ENCODE measurements at places on chromosomes 2 and 18. TPM values are rescaled to one million over a fixed set of nuclear protein-coding genes. Genes with fewer than 3 reads are reported as not detected.

DNA sequence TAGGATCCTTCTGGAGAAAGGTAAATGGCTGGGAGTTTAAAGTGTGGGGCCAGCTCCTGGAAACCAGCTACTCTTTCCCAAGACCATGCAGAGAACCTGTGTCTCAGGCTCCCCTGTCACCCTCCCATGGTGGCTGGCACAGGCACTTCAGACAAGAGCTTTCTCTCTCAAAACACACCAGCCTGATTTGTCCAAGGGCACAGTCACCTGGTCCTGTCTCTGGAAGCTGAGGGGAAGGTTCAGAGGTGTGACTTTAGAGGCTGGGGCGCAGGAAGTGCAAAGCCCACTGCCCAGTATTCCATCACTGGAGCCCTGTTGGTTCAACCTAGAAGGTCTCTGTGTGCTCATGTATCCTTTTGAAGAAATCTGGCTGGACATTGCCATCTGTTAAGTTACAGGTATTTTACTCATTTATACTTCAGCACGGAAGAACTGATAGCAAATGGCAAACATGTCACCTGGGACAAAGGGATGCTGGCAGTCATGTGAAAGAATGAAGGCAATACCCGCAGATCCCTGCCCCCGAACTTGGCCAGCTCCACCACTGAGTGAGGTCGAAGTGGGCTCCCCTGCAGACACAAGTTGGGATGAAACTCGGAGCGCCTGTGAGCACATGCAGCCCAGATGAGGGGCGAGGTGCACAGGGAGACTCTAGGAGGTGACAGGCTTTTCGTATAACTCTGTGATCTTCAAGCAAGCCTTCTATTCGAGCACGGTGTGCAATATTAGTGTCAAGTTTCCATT, 96.9 kb upstream of the MGAT4A start:
- DNase-seq, result no peak

DNA sequence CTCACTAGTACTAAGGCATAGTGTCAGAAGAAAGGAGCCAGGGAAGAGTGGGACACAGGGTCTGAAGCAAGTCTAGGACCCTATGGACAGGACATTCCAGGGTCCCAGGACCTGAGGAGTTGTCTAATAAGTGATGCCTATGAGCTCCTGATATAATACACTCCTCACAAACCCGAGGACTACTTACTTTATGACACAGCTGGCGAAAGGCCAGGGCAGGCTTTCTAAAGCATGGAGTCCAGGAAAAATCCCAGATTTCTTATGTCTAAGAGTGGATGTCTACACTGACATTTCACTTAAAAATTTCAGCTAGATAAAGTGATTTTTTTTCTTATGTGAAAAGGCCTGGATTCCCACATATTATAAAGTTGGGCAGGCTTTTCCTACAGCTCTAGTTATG, 502.2 kb upstream of the SETBP1 start:
- DNase-seq, result no peak

- DNase-seq, result peak; percentile 17
Measured at GRCh38 chr2:156649596-156649995, 213.4 kb downstream of the GPD2 start.

DNA sequence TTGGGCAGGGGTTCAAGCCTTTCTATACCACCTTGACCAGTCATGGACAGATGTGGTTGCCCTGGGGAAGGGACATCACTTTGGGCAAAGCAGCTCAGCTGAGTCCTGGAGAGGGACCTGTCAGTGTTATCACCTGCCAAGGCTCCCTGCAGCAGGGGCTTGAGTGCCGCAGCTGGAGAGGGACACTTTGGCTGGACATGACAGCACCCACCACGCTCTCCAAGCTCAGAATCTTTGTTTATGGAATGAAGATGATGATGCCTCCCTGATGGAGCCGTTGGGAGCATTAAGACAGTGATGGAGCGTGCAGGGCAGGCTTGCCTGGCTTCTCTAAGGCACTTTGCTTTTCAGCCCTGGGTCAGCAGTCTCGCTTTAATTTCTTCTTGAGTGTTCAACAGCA, 4.3 kb upstream of the TFCP2L1 start:
- peak; percentile 43 for DNase-seq

DNA sequence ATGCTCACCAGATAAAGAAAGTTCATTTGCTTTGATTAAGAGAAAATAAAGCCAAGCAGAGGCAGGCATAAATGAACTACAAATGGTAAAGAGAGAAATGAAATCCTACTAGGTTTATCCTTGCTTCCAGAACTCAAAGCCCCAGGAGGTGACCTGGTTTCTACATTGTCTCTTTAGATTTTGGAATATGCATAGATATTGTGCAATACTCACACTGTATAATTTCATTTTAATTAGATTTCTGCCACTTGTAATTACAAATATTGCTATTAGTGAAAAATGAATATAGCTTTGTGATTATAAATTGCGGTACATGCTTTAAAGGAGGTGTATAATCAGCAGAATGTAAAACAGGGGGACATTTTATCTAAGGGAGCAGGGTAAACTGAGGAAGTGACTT, 76.9 kb upstream of the NRXN1 start:
- no peak for DNase-seq

- DNase-seq, result no peak
Measured at GRCh38 chr2:100008956-100009355, 133.4 kb downstream of the AFF3 start.

- peak; percentile 32 for DNase-seq
Measured at GRCh38 chr18:49663899-49664890, 102.3 kb downstream of the LIPG start.

GRCh38 chr18:44626807-44627206, 53.9 kb upstream of the SETBP1 start:
- DNase-seq, result no peak

- no peak for DNase-seq
Measured at GRCh38 chr2:19810637-19811036, 91.1 kb downstream of the TTC32 start.

DNA sequence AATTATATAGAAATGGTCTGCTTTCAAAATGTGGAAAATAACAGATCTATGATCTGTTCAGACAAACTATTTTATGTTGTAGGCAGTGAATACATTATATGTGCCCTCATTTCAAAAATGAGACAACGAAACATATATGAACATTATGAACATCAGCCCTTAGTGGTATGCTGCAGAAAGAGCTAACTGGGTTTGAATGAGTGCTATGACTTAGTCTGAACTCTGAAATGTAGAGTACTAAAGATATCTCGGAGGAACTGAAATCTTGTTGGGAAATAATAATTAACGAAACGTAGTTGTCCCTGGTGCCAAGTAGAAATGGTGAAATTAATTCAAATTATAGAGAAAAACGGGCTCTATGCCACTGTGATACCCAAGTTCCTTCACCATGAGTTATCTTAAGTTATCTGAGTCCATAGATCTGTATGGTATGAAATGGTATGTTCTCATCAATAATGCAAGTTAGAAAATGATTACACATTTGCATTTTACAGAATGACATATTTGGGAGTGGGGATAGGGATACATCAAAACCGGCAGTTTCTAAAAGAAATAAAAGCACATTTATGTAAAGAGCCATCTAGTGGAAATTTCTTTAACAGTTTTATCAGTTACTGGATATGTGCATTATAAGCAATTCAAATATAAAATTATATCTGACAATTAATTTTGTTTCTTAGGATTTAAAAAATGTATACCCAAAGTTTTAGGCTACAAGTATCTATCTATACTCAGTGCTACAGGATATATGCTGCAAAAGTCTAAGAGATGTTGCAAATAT, 26.7 kb downstream of the STARD6 start:
- DNase-seq, result no peak

GRCh38 chr2:228649447-228649846, 468.0 kb upstream of the SPHKAP start:
- peak; percentile 1 for DNase-seq

DNA sequence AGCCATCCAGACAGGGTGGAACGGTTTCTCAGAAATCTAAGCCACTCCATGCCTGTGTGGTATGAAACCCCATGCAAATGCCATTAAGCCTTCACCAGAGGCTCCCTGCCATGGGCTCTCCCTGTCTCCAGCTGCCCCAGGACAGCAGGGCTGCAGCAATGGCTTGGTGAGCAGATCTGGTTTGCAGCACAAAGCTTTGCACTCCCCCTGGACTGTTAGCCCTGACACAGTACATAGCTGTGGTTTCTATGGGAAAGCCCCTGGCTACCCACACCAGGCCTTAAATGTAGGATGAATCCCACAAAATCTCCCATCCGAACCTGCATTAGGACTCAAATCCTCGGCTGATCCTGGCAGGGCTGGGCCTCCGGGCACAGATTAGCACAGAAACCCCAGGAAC, 291.6 kb downstream of the TNS1 start:
- DNase-seq, result no peak

DNA sequence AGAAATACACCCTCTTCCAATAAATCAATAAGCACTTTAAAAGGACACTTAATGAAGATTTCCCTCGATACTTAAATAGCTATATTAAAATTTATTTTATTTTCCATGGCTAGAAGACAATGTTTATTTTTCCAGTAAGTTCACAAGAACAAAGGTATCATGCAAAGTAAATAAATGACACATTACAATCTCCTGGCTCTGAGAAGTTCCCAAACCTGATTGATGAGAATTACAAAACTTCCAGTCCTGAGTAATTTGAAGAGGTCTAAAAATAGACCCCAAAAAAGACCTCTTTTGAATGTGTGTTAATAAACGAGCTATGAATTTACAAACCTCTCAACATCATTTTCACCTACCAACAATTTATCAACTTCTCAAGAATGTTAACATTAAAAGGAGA, 1.5 kb upstream of the PEX13 start:
- no peak for DNase-seq

GRCh38 chr2:236794176-236794957, 224.7 kb downstream of the ACKR3 start:
- peak; percentile 73 for DNase-seq

GRCh38 chr18:11994336-11994702, 13.0 kb downstream of the IMPA2 start:
- DNase-seq, result no peak

- no peak for DNase-seq
Measured at GRCh38 chr18:49566217-49566770, 4.4 kb downstream of the LIPG start.

- DNase-seq, result no peak
Measured at GRCh38 chr18:62880673-62881364, 165.5 kb downstream of the PHLPP1 start.

- DNase-seq, result no peak
Measured at GRCh38 chr2:172607379-172607928, 51.6 kb downstream of the PDK1 start.

DNA sequence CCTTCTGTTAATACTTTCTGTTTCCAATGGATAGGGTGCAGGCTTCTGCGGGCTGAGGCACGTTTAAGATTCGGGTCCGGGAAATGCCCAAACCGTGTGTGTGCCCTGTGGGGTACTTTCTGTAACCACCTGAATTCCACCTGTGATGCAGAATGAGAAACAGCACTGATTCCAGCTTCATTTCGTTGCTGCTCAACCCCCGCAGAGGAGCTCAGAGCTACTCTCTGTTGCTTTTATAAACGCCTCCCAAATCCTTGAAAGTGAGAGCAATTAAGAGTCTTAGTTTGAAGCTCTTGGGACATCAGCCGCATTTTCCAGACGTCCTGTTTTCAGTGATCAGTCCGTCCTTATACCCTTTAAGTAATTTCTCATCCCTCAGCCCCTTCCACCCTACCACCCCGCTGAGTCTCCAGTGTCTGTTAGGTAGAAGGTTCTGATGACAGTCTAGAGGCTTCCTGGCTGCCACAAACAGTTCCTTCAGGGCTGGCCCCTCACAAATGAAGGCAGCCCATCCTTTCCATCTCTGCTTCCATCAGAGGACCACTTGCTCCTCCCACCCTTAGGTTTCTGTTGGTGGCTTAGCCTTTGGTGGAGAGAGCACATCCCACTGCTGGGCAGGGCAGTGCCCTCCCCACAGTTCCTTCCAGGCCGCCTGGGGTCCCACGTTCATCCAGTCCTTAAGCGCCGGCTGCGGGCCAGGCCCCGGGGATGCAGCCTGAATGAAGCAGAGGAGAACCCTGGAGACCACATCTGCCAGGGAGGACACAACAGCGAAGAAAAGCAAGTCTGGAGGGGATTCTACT, 230.1 kb downstream of the SEPTIN10 start:
- peak; percentile 1 for DNase-seq

The NEURL3 gene
- not detected for total RNA-seq

The FAM228A gene
- 2.0 TPM for total RNA-seq

The CLEC4F gene
- total RNA-seq, result not detected

The CD28 gene
- 0.58 TPM for total RNA-seq

The ASIC4 gene
- not detected for total RNA-seq

The MXD1 gene
- total RNA-seq, result 13.5 TPM

The ALPP gene
- not detected for total RNA-seq

The PDCD1 gene
- 1.7 TPM for total RNA-seq

The FNDC4 gene
- 9.5 TPM for total RNA-seq

The KRTCAP3 gene
- 40.1 TPM for total RNA-seq
